ENCODE measurements at places on chromosomes 6 and 20. TPM values are rescaled to one million over a fixed set of nuclear protein-coding genes. Genes with fewer than 3 reads are reported as not detected.

Gene KCNQ5
- 0.96 TPM for total RNA-seq

Gene AAR2
- total RNA-seq: 20.2 TPM

Gene SMPDL3A
- total RNA-seq: 7.7 TPM

Gene RNF144B
- total RNA-seq: 127 TPM

Gene RAB44
- not detected for total RNA-seq

Gene GSTA4
- 12.5 TPM for total RNA-seq

Data from tracheal epithelial cell (primary cell).